ENCODE measurements at places on chromosomes 6 and 20.

DNA sequence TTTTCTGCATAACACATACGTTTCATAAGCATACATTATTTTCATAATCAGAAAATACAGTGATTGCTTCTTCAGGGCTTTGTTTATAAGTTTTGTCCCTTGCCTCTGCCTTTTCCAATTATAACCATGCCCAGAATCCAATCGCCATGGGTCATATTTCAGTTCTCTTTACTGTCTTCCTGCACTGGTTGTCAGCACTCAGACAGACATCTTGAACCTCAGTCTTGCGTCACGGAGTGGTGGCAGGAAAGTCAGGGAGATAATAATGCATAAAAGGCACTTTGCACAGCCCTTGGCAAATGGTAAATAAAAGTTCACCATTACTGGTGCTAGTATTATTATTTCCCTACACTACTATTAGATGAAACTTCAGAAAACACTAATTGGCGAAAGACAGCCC, 7.2 kb downstream of the KIF16B start:
- DNase-seq = no peak

- no peak for DNase-seq
Measured at GRCh38 chr6:77482981-77483380, 19.7 kb upstream of the HTR1B start.

DNA sequence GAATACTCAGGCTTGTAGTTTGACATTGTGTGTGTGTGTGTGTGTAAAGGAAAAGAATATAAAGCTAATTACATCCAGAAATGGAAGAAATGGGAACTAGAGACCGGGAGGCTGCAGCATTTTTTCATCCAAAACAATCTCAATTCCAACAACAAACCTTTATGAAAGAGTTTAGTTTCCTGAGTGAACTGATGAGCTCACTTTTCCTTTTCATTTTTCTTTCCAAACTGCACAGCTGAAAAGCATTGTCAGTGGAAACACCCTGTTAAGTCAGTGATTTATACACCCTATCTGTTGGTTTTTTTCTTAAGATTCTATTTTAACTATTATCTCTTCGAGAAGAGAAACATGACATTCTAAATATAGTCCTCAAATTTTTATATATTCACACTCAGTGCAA, 130.9 kb downstream of the RFPL4B start:
- no peak for DNase-seq

DNA sequence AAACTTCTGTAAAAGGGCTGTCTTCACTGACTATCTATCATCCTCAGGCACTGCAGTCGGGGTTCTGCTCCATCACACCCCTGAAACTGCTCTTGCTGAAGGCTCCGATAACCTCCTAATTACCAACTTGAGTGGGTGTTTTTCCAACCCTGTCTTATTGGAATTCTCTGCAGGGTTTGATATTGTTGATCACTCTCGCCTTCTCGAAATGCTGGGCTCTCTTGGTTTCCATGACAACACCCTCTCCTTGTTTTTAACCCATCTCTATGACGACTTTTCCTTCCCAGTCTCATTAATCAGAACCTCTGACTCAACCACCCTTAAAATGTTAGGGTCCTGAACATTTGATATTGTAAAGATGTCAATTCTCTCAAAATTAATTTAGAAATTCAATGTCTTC, 39.4 kb upstream of the NNAT start:
- DNase-seq = no peak

DNA sequence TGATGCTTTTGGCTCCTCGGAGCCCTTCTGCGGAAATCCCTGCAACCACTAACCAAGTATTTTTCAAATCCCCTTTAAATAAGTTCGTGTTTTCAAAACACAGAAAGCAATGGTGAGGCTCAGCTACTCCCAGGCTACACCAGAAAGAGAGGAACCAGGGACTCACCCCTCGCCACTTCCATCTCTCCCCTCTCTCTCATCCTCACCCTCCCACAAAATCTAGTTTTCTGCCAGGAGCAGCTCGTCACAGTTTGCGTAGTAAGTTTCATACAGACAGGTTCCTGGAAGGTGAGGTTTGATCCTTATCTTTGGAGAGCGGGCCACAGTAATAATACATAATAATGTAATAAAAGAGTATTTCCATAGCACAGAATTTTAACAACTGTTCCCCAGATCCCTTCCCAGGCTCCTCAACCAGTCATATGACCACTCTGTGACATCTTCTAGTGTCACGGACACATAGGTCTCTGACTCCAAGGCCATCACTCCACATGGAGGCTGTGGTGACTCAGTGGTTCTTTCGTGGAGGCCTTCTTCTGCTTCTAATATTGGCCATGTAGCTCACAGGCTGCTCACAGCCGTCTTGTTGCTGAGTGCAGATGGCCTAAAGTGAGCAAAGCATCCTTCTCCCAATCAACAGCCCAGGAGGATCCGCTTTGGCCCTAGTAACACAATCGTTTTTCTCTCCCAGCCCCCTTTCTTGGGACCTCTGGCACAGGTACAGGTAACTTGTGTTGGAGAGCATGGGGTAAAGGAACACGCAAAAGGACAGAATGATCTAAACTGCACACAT, 295.7 kb downstream of the CDC5L start:
- no peak for DNase-seq

- no peak for DNase-seq
Measured at GRCh38 chr20:32877507-32877906, 18.8 kb downstream of the EFCAB8 start.

DNA sequence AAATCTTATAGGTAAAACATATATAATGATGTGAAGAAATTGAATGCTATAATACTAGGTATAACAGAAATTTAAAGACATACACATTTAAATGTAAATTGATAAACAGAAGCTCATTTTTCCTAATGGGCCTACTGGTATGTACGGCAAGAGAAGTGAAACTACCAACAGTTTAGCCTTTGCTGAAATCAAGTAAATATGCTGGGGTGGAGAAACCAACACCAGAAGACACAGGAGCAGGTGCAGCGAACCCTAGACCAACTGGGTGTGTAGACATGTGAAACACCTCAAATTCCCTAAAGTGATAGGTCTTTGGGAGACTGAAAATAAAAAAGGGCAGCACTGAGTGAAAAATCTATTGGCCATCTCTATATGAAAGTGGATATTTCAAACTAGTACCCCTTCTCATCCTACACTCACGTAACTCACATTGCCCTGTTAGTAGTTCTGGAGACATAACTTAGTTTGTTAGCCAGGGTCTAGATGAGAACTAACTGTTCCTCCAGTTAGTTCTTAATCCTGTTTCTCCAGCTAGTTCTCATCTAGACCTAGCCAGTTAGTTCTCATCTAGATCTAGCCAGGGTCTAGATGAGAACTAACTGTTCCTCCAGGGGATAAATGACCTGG, 53.1 kb downstream of the SLC35D3 start:
- DNase-seq = no peak
